ENCODE measurements at places on chromosomes 6 and 20. TPM values are rescaled to one million over a fixed set of nuclear protein-coding genes. Genes with fewer than 3 reads are reported as not detected.

- DNase-seq, result no peak
- no peaks in the 10 kb centered on the region for H3K27me3 ChIP-seq
- H3K36me3 ChIP-seq, result no peaks in the 10 kb centered on the region
Measured at GRCh38 chr6:54629131-54629530, 217.4 kb upstream of the FAM83B start.

DNA sequence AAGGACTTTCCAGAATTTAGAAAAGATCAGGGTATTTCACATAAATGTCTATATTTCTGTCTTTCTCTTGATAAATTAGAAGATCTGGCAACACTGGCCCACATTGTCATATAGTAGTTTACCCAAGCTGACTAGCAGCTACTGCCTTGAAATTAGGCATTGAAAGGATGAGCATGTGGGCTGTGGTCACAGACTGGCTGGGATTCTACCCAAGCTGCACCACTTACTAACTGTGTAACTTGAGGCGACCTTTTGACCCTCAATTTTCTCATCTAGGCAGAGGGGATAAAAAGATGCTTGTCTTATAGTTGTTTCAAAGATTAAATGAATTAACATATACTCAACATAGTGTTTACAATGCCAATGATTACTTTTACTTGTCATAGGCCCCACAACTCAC lies 152.7 kb upstream of the BMP2 start:
- no peak for DNase-seq
- H3K4me3 ChIP-seq, result no peak overlapping the region
- no peak overlapping the region for H3K27ac ChIP-seq
- H3K27me3 ChIP-seq, result no peaks in the 10 kb centered on the region

GRCh38 chr6:81857812-81858211 lies 105.3 kb upstream of the TENT5A start:
- H3K4me1 ChIP-seq, result no peaks in the 10 kb centered on the region
- no peak overlapping the region for H3K27ac ChIP-seq
- H3K4me3 ChIP-seq, result no peak overlapping the region
- DNase-seq, result no peak
- H3K36me3 ChIP-seq, result no peaks in the 10 kb centered on the region

- H3K4me1 ChIP-seq, result no peaks in the 10 kb centered on the region
- no peaks in the 10 kb centered on the region for H3K27me3 ChIP-seq
- H3K36me3 ChIP-seq, result no peaks in the 10 kb centered on the region
Measured at GRCh38 chr6:56802584-56802983, 152.3 kb upstream of the BEND6 start.

- peaks cover 2% of the 10 kb centered on the region for H3K4me1 ChIP-seq
- H3K36me3 ChIP-seq, result no peaks in the 10 kb centered on the region
- H3K27me3 ChIP-seq, result no peaks in the 10 kb centered on the region
Measured at GRCh38 chr6:137224799-137225198, 5.6 kb upstream of the IFNGR1 start.

DNA sequence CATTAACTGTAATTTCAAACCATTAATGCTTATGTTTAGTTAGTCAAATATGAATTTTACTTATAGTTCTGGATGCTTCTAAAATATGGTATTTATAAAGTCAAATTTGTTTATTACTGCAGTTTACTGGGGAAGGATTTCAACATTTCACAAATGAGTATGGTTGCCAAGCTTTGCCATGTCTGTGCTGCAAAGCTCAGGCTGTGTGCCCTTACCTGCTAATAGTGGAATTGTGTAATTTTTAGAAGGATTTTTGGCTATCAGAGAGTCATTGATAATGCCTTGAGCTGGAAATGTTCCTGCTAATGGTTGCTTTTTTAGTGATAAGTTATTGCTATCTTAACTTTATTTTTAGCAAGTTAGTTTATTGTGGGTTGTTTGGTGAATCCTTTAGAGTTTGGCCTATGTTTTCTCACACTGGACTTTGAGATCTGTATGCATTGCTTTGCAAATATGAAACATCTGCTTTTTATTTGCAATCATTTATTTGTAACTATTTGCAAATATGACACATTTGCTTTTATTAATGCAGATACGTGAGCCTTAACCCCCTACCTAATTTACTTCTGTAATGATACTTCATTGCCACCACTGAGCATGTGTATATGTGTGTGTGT lies 105.8 kb downstream of the CD109 start:
- no peak overlapping the region for H3K27ac ChIP-seq
- H3K4me1 ChIP-seq, result no peaks in the 10 kb centered on the region
- H3K4me3 ChIP-seq, result no peak overlapping the region

The WFDC5 gene
- total RNA-seq, result not detected

- H3K4me3 ChIP-seq, result no peak overlapping the region
- H3K27me3 ChIP-seq, result no peaks in the 10 kb centered on the region
- DNase-seq, result no peak
Measured at GRCh38 chr6:41694815-41695526, 40.4 kb downstream of the TFEB start.

DNA sequence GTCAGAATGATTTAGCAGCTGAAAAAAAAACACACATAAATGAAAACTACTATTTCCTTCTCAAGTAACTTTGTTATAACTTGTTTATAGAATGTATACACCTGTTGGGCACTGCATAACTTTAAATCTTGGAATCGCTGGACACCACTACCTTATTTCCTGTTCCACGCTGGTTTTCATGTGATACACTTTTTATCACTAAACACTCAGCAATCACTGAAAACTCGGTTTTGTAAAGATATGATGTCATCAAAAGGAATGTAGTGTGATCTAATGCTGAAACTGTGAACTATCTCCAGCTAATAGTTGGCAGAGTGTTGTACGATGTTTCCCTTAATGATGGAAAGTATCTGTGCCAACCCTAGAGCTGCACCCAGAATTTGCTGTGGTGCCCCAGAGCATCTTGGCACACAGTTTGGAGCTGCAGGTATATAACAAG lies 127.9 kb downstream of the BACH2 start:
- no peak for DNase-seq
- no peak overlapping the region for H3K27ac ChIP-seq
- H3K4me1 ChIP-seq, result no peaks in the 10 kb centered on the region

The ADA gene
- total RNA-seq, result 39.6 TPM

- no peak for DNase-seq
- H3K36me3 ChIP-seq, result no peaks in the 10 kb centered on the region
- H3K4me1 ChIP-seq, result no peaks in the 10 kb centered on the region
- H3K27ac ChIP-seq, result no peak overlapping the region
Measured at GRCh38 chr6:155782739-155783459, 327.3 kb upstream of the NOX3 start.

DNA sequence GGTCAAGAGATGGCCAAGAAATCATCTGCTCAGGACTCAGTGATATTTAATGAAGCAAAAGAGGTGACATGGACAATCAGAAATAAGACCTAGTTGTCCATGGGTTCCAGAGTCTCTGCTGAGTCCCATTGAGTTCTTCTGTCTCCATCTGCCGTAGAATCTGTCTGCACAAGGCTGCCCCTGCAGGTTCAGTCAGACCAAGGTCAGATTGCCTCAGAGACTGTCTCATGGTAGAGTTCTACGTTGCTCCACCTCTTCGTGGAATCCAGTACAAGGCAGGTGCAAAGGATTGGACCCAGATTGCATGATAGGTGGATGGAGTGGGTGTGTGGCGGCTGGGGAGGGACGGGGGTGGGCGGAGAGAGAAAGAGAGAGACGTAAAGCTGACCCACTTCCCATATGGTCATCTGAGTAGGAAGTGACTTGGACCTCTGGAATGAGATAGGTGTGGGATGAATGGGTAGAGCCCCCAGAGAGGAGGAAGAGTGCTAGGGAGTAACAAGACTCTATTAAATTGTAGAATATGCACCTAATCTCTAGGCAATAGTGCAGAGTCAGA lies 75.3 kb downstream of the SOBP start:
- H3K27me3 ChIP-seq, result peaks cover 9% of the 10 kb centered on the region
- no peak for DNase-seq
- no peaks in the 10 kb centered on the region for H3K4me1 ChIP-seq
- H3K4me3 ChIP-seq, result no peak overlapping the region
- no peak overlapping the region for H3K27ac ChIP-seq

- H3K27me3 ChIP-seq, result no peaks in the 10 kb centered on the region
- H3K4me1 ChIP-seq, result no peaks in the 10 kb centered on the region
- no peak for DNase-seq
- no peaks in the 10 kb centered on the region for H3K36me3 ChIP-seq
Measured at GRCh38 chr6:63440057-63440456, 120.3 kb upstream of the LGSN start.

- no peak for DNase-seq
- H3K27ac ChIP-seq, result no peak overlapping the region
- H3K36me3 ChIP-seq, result no peaks in the 10 kb centered on the region
- peaks cover 13% of the 10 kb centered on the region for H3K4me1 ChIP-seq
- no peak overlapping the region for H3K4me3 ChIP-seq
- H3K27me3 ChIP-seq, result peaks cover 33% of the 10 kb centered on the region
Measured at GRCh38 chr6:151494936-151495320, 1.1 kb downstream of the CCDC170 start.

DNA sequence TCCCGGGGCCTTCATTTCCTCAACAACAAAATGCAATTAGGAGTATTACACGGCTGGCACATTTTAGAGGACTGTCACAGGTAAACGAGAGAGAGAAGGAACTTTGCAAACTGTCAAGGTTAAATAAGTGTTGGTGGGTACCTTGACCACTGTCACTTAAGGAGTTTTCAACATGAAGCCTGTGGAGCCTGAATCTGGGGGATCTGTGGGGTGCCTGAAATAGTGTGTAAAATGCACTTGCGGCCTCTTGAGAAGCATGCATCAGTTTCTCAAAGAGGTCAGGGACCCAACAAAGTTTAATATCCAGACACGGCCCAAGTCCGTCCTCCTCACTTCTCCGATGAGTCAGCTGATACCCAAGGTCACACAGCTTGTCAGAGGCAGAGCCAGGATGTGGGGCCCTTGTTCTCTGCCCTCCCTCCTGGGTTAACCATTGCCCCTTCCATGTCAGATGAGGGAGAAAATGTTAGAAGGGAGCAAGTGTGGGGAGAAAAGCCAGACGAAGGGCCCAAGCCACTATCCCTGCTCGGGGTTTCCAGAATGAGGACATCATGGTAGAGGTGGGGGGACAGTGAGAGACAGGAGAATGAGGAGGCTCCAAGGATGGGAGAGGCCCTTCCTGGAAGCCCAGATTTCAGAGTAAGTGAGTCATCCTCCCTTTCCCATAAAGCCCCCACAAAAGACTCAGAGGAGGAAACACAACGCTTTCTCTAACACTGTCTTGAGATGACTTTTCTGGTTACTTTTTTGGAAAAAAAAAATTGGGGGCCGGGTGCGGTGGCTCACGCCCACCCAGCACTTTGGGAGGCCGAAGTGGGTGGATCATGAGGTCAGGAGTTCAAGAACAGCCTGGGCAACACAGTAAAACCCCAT lies 42.2 kb downstream of the C6orf132 start:
- H3K27ac ChIP-seq, result no peak overlapping the region
- no peak for DNase-seq
- H3K36me3 ChIP-seq, result no peaks in the 10 kb centered on the region

- no peak overlapping the region for H3K27ac ChIP-seq
- H3K4me3 ChIP-seq, result no peak overlapping the region
- no peaks in the 10 kb centered on the region for H3K27me3 ChIP-seq
- H3K36me3 ChIP-seq, result no peaks in the 10 kb centered on the region
Measured at GRCh38 chr6:18368277-18369105, 18.7 kb upstream of the RNF144B start.

DNA sequence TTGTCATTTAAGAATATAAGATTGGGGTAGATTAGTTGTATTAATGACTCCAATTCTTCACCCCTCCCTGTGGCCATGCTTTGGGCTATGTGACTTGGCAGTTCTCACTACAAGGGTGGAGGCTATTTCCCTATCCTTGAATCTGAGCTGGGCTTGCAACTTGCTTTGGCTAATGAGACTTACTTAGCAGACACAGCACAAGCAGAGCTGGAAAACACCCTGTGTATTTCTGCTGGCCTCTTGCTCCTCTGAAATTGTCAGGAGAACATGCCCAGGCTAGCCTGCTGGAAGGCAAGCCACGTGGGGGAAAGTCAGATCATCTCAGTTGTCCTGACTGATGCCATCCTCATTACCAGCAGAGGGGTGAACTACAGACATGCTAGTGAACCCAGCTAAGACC lies 126.5 kb upstream of the HDGFL1 start:
- no peaks in the 10 kb centered on the region for H3K4me1 ChIP-seq
- no peaks in the 10 kb centered on the region for H3K27me3 ChIP-seq

- H3K36me3 ChIP-seq, result peaks cover 3% of the 10 kb centered on the region
- H3K4me3 ChIP-seq, result no peak overlapping the region
- no peaks in the 10 kb centered on the region for H3K4me1 ChIP-seq
Measured at GRCh38 chr6:135438907-135439535, 58.5 kb downstream of the AHI1 start.

GRCh38 chr6:143549221-143549948 lies 37.9 kb upstream of the FUCA2 start:
- no peak for DNase-seq
- no peaks in the 10 kb centered on the region for H3K27me3 ChIP-seq
- H3K4me3 ChIP-seq, result peak overlapping the region; percentile 4

DNA sequence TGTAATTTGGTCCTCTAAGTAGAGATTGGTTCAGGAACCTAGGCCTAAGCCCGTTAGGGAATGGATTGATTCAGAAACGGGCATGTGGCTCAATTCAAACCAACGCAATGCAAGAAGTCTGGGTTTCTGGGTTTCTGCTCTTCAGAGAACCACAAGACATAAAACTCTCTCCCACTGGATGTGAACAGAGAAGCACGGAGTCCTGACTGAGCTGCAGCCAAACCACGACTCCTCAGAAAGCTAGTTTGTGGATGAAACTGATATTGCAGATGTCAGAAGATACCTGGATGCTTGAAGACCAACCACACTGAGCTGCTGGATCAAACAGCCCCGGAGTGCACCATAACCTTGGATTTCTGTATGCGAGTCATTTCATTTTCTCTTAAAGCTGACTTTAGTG lies 50.0 kb downstream of the SOD2 start:
- H3K36me3 ChIP-seq, result no peaks in the 10 kb centered on the region
- H3K4me1 ChIP-seq, result no peaks in the 10 kb centered on the region
- H3K27ac ChIP-seq, result no peak overlapping the region
- no peak for DNase-seq

- no peaks in the 10 kb centered on the region for H3K4me1 ChIP-seq
- H3K4me3 ChIP-seq, result no peak overlapping the region
- DNase-seq, result no peak
- H3K27ac ChIP-seq, result no peak overlapping the region
- no peaks in the 10 kb centered on the region for H3K27me3 ChIP-seq
- H3K36me3 ChIP-seq, result no peaks in the 10 kb centered on the region
Measured at GRCh38 chr6:2697291-2697690, 53.4 kb downstream of the MYLK4 start.

DNA sequence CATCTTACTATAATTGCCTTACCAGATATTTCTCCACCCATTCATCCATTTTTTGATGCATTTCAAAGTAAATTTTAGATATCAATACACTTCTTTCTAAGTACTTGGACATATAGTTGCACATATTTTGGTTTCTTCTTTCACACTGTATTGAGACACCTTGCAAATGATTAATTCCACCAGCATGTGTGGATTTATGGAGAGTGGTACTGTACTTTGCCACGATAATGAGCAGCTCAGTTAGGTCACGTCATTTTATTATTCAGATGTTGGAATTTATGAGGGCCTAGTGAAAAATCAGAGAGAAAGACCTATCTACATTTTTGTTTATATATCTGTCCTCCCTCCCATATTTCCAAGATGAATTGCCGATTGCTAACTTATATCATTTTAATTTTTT lies 5.3 kb downstream of the NFYA start:
- no peak for DNase-seq
- peaks cover 19% of the 10 kb centered on the region for H3K36me3 ChIP-seq
- H3K27ac ChIP-seq, result no peak overlapping the region
- no peak overlapping the region for H3K4me3 ChIP-seq
- no peaks in the 10 kb centered on the region for H3K27me3 ChIP-seq

The TCF21 gene
- not detected for total RNA-seq

GRCh38 chr6:160756871-160757270 lies 54.8 kb downstream of the PLG start:
- H3K27ac ChIP-seq, result no peak overlapping the region
- no peaks in the 10 kb centered on the region for H3K36me3 ChIP-seq
- no peaks in the 10 kb centered on the region for H3K27me3 ChIP-seq
- DNase-seq, result no peak
- no peaks in the 10 kb centered on the region for H3K4me1 ChIP-seq

The ULBP1 gene
- total RNA-seq, result 0.64 TPM

Measured in CD4-positive, CD25-positive, alpha-beta regulatory T cell (primary cell).